ENCODE measurements at places on chromosomes 1 and 21.
A peak's percentile ranks its signal among the peaks of the same experiment; 100 is the strongest.

- no peak for DNase-seq
Observed at GRCh38 chr21:16538405-16538804, 808.6 kb downstream of the USP25 start.

GRCh38 chr1:23684415-23684814, 7.2 kb upstream of the RPL11 start:
- no peak for DNase-seq

DNA sequence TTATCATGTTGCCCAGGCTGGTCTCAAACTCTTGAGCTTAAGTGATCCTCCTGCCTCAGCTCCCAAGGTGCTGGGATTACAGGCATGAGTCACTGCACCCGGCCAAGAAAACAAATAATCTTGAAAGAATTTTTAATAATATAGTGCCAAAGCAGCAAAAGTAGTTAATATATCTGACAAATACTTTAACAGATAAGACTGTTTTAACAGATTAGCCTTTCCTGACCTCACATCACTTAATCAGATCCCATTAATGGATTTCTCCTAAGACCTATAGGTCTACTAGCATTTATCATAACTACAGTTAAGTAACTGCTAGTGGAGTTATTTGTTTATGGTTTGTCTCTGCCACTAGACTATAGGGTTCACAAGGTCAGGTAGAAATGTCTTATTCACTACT, 61.1 kb upstream of the HP1BP3 start:
- no peak for DNase-seq

- DNase-seq, result no peak
Observed at GRCh38 chr1:243435836-243436235, 180.0 kb downstream of the SDCCAG8 start.

DNA sequence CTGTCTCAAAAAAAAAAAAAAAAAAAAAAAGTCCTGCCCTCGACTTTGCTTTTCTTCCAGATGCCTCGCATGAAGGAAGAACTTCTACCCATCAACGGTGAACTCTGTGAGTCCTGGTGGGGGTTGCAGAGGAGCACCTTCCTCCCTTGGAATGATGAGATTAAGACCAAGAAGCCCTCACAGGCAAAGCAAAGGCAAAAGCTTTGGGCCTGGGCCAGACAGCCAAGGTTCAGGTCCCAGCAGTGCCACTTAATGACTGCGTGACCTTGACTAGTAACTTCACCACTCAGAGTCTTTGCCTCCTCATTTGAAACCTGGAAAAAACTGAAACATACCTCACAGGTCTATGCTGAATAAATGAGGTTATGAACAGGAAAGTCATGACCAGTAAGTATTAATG, 55.5 kb downstream of the ZSCAN20 start:
- no peak for DNase-seq

GRCh38 chr1:217388522-217389065, 242.3 kb downstream of the GPATCH2 start:
- no peak for DNase-seq

DNA sequence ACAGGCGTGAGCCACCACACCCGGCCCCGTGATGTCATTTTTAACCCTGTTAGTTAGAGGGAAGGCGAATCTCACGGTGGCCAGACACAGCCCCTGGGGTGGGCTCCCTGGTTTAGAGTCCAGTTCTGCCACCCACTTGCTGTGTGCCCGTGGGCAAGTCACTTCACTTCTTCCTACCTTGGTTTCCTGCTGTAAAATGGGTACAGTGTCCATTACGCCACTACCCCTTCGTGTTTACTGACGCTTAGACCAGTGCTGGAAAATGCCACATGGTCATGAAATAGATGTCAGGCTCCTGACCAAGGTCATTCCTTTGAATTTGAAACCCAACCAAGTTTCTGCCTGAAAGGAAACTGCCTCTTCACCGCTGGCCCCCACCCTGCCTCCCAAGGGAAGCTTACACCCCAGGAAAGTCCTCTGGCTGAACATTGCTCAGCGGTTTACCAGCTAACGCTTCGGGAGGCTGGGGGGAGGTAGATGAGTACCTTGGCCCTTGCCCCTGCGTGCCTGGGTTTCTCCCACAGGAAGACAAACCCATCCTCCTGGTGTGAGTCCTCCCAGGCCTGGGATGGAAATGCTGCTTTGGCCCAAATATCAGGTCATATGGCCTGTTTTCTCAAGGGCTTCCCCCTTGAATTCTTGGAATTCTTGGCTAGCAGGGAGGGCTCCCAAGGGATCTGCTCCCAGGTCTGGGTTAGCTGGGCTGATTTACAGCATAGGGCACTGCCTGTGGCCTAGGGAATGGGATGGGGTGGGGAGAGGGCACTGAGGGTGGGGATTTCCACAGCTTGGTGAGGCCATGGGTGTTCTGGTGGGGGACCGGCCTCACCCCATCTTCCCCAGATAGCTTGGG, 7.6 kb upstream of the AADACL4 start:
- DNase-seq, result no peak

DNA sequence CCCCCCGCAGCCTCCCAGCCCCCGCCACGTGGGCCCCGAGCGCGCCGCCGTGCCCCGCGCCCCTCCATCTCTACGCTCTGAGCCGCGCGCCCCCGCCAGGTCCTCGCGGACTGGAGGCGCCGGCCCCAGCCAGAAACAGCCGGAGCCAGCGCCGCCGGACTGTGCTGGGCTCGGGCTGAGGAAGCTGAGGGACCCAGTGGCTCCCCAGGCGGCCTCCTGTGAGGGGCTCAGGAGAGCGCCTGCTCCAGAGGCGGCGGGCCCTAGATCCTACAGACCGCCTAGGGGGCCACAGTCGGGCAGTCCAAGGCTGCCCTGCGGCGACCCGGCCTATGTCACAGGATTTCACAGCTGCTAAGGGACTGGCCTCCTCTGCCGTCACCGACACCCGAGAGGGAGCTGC, 82.1 kb downstream of the NENF start:
- DNase-seq, result no peak

DNA sequence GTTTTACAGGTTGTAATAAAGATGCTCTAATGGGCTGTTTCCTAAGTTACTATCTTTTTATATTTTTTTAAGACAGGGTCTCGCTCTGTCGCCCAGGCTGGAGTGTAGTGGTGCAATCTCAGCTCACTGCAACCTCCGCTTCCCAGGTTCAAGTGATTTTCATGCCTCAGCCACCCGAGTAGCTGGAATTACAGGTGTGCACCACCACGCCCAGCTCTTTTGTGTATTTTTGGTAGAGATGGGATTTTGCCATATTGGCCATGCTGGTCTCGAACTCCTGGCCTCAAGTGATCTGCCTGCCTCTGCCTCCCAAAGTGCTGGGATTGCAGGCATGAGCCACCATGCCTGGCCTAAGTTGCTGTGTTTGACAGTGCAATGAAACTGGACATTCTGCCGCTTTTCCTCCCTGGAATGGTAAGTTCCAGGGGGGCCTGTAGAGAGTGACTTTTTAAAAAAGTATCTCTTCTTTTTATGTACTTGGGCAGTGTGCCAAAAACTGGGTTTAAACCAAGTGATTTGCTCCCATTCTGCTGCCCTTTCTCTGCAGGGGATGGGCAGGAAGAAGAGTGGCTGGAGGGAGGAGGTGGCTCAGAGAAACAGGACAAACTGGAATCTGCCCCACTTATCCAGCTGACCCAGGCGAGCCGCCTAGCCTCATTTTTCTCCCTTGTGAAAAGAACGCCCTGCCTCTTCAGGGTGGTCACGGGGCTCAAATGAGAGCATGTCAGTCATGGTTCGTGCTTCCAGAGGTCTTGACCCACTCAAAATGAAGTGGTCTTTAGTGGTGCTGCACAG, 2.3 kb downstream of the SLC37A1 start:
- DNase-seq, result no peak

DNA sequence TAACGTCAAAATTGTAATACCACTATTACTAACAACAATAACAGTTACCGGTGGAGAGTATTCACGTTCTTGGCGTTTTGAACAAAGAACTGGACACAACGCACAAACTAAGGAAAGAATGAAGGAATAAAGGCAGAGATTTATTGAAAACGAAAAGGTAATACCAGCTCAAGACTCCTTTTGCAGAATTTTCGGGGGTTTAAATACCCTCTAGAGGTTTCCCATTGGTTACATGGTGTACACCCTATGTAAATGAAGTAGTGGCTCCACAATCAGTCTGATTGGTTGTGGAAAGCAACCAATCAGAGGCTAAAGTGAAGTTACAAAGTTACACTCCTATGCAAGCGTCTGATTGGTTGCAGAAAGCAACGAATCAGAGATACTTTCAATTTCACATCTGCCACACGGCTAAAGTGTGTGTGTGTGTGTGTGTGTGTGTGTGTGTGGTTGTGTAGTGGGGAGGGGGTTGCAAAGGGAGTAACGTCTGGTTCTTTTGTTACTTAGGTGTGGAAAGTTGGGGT, 1.1 kb upstream of the GTF2B start:
- no peak for DNase-seq

DNA sequence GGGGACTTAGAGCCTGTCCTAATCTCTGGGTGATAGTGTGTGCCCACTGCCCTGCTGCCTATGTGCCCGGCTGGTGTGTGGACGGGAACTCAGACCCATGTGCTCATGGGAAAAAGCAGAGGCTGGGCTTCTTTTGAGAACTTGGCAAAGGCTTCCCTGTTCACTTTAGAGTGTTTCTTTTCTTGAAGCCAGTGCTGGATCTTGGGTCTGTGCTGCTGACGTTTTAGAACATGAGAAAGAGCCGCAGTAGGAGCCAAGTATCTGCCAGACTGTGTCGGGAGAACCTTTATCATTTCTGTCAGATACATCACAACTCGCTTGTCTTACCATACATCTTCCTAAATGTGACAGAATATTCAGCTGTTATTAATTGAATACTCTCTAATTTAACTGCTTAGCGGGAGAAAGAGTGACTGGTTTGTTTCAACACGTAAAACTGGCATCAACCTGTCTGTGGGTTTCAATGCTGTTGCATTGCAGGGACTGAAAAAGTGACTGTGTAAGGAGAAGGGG, 195.2 kb downstream of the PBX1 start:
- DNase-seq, result peak; percentile 29

GRCh38 chr1:71393301-71393700, 312.5 kb upstream of the ZRANB2 start:
- no peak for DNase-seq

DNA sequence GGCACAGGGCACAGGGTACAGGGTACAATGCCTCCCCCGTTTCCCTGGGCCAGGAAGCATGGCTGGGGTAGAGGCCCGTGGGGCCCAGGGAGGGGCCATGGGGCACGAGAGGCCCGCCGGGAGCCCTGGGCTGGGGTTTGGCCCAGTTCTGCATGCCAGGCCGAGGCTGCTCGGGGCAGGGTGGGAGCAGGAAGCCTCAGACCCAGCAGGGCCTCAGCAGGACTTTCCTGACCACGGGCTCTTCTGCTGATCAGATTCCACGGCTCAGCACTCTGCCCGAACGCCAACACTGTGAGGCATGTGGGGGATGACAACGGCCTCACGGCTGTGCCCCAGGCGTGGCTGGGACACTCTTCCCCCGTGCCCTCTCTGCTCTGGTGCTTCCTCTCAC, 104.3 kb downstream of the NPHP4 start:
- DNase-seq, result no peak

DNA sequence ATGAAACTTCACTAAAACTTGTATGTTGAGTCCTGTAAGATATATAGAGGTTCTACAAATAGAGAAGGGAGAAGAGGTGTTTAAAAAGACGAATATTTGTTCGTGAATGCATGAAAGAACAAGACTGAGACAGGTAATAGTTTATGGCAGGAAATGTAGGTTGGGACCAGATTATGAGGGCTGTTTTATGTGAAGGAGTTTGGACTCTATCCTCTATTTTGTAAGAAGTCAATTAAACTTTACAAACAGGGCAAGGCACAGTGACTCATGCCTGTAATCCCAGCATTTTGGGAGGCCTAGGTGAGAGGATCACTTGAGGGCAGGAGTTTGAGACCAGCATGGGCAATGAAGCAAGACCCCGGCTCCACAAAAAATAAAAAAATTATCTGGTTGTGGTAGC, 5.7 kb downstream of the SLC35A3 start:
- DNase-seq, result no peak

- DNase-seq, result no peak
Observed at GRCh38 chr1:201643835-201644104, 104.8 kb downstream of the NAV1 start.

DNA sequence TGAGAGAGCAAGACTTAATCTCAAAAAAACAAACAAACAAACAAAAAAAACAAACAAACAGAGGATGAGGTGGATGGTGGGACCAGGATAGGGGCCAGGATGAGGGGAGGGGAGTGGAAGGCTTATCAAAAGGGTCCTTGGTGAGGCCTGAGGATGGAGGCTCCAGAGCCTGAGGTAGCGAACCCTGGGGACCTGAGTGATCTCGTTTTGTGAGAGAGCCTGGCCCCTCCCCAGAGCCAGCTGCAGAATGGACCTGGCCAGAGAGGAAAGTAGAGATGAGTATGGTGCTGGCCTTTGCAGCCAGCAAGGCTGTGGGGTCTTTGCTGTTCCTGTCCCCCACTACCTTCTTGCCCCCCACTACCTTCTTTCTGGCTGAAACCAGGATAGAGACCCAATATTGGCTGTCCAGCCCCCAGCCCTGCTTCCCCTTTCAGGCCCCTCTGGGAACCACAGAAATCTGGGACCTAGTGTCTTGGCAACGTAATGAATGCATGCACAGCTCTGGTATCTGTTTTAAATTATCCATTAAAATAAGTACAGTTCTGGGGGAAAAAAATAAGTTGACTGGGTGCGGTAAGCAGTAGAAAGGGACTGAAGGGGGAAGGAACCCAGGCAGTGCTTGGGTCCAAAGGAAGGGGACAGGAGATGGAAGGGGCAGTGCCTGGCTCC, 1.1 kb upstream of the LMNA start:
- no peak for DNase-seq

DNA sequence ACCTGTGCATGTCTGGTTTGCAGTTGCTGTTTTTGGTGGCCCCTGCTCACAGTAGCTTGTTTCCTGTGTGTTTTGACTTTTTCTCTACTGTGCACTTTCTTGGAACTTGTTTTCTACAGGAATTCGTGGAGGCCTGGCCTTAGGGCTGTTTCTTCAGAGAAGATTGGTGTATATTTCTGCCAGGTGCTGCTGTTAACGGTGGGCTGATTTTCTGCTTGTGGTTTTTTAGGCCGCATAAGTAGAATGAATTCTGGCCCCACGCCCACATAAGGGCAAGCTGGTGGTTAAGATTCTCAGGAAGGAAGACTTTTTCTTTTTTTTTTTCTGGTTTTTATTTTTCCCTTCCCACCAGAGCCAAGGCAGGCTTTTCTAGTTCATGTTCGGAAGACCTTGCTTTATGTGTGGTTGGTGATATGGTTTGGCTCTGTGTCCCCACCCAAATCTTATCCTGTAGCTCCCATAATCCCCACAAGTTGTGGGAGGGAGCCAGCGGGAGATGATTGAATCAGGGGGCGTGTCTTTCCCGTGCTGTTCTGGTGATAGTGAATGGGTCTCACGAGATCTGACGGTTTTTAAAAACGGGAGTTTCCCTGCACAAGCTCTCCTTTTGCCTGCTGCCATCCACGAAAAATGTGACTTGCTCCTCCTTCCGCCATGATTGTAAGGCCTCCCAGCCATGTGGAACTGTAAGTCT, 71.5 kb upstream of the DISP3 start:
- DNase-seq, result no peak
